LHCN-M2 (cell line): ENCODE measurements at places on chromosomes 13 and 19. TPM values are rescaled to one million over a fixed set of nuclear protein-coding genes. Genes with fewer than 3 reads are reported as not detected.
A peak's percentile ranks its signal among the peaks of the same experiment; 100 is the strongest.

GRCh38 chr19:3479834-3480215 lies 500 bp downstream of the SMIM24 start:
- DNase-seq = no peak

Gene NLRP5
- not detected in 2 replicates for total RNA-seq

- peak; percentile 64 for DNase-seq
Observed at GRCh38 chr13:111247552-111247951, 72.9 kb upstream of the TEX29 start.

DNA sequence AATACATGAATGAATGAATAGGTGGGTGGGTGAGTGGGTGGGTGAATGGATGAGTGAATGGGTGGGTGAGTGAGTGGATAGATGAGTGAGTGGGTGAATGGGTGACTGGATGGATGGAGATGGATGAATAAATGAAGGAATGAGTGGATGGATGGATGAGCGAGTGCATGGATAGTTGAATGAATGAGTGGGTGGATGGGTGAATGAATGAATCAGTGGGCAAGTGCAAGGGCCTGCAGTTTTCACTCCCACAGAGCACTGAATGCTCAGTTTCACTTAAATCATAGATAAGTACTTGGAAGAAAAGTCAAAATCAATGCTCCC lies 12.4 kb downstream of the GAS6 start:
- no peak for DNase-seq

Gene ZNF260
- 13.5 and 14.5 TPM in 2 replicates for total RNA-seq

Gene APOC1
- 2.5 and 5.1 TPM in 2 replicates for total RNA-seq

Gene MYPOP
- total RNA-seq = 3.2 and 3.5 TPM in 2 replicates

GRCh38 chr13:32443111-32443510 lies 15.2 kb upstream of the N4BP2L1 start:
- DNase-seq = no peak

Gene PPM1N
- 1.7 and 2.4 TPM in 2 replicates for total RNA-seq

- peak; percentile 31 for DNase-seq
Observed at GRCh38 chr19:44582581-44583265, 30.6 kb upstream of the IGSF23 start.

DNA sequence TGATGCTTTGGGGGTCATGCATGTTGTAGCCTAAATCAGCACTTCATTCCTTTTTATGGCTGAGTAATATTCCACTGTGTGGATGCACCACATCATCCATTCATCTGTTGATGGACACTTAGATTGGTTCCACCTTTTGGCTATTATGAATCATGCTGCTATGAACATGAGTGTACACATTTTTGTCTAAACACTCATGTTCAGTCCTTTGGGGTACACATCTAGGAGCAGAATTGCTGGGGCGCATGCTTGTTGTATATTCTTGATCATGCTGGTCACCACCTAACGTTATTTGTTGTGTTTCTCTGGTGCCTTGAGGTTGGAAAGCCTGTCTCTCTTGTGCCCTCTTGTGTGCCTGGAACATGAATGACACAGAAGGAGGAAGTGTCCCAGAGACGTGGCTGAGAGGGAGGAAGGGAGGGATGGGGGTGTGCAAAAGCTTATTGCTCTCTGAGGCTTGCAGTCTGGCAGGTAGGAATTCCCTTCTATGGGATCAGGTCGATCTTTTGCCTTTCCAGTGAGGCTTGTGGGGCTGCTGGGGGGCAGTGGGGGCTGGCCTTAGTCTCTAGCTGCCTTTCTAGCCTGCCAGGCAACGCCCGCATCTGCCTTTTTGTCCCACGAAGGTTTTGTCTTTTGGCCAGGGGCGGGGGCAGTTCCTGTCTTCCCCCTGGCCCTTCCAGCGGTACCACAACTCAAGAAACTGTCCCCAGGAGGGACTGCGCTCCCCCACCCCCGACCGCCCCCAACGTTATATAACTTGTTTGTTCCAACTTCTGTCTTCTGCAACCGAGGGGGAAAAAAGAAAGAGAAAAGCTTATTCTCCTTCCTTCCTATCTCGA lies 7.6 kb downstream of the KLHL26 start:
- DNase-seq = no peak

Gene KLK1
- total RNA-seq = not detected in 2 replicates

Gene TNFSF9
- 1.3 and 1.7 TPM in 2 replicates for total RNA-seq

DNA sequence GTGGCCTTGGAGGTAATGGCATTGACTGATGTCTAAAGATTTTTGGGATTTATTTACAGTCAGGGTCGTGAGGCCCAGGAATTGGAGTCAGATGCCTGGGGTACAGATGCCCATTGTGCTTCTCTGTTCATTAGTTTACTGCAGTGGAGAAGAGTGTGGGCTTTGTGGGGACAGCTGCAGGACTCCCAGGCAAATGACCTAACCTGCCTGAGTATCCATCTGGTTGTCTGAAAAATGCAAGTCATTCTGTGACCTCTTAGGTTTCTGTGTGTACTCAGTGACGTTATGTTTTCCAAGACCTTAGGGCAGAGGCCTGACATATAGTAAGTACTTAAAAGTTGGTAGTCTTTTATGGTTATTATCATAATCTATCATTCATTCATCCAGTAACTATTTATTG lies 60.5 kb downstream of the SPATA13 start:
- no peak for DNase-seq

Gene ZNF221
- 4.6 and 12.8 TPM in 2 replicates for total RNA-seq

- DNase-seq = no peak
Observed at GRCh38 chr13:37608750-37609339, 10.3 kb upstream of the POSTN start.
